ENCODE measurements at places on chromosomes 3 and 15.

GRCh38 chr3:32334675-32335074 is 57.0 kb upstream of the CMTM7 start:
- no peak for DNase-seq

GRCh38 chr3:15120986-15121385 is 22.0 kb upstream of the RBSN start:
- DNase-seq: no peak

- DNase-seq: no peak
These were observed 216.0 kb downstream of the SNRPN start for GRCh38 chr15:25170781-25171110.

DNA sequence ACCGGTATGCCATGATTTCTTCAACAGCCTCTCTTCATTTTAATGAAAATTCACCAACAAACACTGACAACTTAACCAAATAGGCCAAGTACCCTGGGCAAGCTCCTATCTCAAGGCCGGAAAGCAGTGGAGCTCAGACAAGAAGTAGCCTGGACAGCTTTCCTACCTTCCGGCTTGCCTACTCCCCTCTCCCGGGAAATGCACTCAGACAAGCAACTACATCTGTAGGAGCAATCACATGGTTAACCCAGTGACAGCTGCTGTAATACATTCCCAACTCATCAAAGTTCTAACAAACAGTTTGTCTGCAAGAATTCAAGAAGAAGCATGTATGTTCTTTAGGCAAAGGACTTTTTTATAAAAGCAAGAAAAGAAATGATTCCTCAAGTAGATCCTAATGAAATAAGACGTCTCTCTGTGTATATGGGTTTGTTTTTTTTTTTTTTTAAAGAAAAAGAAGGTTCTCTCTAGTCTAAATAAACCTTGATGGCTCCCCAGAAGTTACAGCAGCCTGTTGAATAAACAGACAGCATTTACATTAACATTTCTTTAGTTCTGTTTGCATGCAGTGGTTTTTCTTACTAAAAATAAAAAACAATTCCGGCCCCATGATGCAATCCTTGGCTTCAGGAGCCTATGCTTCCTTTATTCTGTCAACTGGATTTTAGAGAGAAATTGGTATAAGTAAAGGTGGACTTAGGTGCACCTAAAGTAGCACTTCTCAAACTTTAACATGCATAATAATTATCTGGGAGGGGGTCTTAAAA is 278.7 kb downstream of the NEK10 start:
- DNase-seq: no peak

- no peak for DNase-seq
These were observed 65.8 kb downstream of the SCN11A start for GRCh38 chr3:38985981-38986380.

DNA sequence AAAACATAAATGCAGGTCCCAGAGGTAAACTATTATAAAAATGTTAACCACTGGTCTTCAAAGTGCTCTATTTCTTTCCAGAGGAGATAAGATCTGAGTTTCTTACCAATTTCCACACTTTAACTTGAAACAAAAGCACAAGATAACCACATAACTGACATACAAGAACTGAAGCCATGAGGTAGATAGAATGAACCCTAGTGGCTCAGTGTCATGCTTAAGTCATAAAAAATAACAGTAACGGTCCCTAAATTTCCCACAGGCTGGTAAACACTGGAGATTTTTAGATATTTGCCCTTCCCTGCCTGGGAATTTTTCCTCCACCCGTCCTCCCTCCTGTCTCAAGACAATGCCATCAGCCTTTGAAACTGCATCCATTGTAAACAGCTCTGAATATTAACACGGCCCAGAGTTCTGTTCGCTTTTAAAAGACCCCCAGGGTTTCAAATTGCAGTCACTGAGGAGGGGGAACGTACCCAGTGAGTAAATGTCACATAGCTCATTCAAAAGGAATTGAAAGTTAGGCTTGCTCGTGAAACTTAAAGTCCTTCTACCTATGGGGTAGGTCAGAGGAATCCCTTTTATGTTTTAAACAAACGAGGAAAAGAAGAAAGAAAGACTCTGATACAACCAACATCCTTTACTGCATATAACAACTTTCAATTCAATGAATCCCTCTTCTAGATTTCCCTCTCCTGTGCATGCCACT is 5.7 kb downstream of the LRIG1 start:
- DNase-seq: no peak

- no peak for DNase-seq
These were observed 260.5 kb downstream of the SCAPER start for GRCh38 chr15:76644646-76645045.

DNA sequence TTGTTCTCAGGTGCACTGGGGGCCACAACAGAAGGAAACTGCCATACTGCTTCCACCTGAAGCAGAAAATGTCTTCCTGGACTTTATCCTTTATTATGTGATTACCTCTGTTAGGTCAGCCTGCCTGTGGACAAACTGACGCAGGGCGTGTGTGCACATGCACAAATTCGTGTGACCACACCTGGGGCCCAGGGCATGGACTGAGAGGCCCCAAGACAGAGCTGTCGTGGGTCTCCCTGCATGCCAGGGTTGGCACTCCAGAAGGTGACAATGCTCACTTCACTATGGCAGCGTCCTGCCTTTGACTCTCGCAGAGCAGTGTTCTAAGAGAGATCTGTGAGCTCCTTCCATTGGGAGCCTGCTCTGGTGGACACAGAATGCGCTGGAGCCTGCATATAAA is 34.5 kb downstream of the CCDC12 start:
- DNase-seq: no peak

GRCh38 chr3:112364291-112364690 is 31.3 kb downstream of the CD200 start:
- DNase-seq: no peak

- DNase-seq: no peak
These were observed 352.5 kb upstream of the DCBLD2 start for GRCh38 chr3:99253963-99254355.

- DNase-seq: no peak
These were observed 48.5 kb downstream of the PCSK6 start for GRCh38 chr15:101440846-101441590.

GRCh38 chr3:46849045-46849631 is 14.1 kb downstream of the MYL3 start:
- DNase-seq: no peak

DNA sequence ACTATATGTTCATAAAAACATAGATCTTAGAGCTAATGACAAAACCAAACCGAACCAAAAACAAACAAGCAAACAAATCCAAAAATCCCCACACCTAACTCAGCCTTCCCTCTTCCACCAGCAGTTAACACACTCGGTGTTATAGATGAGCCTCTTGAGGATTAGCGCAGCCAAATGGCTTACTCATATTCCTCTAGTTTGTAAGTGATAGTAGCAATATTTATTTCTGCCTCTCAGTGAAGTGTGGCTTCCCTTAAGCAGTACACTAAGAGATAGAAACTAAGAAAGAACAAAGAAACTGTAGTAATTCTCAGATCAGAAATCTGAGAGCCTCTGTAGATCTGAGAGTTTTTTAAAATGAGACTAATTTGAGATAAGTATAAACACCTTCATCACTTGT is 2.4 kb upstream of the NCEH1 start:
- no peak for DNase-seq

- DNase-seq: no peak
These were observed 13.9 kb upstream of the GPR171 start for GRCh38 chr3:151216641-151217607.

GRCh38 chr3:107666853-107667252 is 144.1 kb downstream of the BBX start:
- no peak for DNase-seq

DNA sequence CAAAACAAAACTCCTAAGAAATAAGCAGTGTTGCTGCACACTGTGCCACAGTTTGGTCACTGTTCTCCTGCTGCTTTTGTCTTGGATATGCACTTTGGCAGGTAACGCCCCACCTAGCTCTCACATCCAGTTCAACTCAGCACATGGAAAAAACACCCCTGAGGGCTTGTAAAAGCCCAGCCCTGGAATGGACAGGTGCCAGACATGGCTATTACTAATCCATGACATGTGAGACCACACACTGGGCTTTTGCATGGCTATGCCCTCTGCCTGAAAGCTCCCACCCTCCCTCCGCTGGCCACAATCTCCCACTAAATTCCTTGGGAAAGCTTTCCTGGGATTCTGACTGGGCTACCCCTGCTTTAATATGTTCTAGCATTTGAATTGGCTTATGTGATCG is 24.7 kb upstream of the ZBED2 start:
- DNase-seq: no peak

DNA sequence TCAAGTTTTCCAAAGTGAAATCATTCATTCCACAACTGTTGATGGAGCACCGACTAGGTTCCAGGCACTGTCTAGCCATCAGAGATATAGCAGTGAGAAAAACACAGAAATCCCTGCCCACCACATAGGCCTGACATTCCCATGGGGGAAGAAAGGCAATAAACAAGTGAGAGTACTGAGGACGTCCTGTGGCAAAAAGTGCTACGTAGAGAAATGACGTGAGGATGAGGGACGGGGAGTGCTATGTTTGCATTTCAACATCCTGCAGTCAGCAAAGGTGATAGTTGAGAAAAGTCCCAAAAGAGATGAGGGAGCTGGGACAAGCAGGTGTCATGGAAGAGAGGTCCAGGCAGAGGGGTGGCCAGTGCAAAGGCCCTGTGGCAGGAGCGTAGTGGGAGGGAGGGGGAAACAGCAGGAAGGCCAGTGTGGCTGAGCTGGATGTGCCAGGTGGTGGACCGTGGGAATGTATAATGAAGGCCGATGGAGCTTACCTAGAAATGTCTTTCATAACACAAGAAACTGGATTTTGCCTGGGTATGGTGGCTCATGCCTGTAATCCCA is 10.4 kb upstream of the FURIN start:
- no peak for DNase-seq

DNA sequence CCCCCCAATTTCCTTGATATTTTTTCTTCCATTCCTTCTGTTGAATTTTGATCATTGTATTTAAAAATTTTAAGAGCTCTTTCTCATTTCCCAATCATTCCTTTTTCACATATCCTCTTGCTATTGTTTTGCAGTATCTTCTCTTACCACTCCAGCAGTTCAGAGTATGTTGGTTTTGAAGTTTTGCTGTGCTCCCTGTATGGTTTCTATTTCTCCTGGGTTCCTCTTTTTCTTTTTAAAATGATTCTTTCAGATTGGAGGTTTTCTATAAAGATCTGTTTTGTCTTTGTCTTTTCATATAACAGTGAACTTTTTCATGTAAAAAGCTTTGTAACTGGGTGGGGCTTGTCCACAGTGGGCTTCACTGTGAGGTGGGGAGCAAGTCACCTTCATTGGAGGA is 12.8 kb downstream of the USP3 start:
- no peak for DNase-seq

DNA sequence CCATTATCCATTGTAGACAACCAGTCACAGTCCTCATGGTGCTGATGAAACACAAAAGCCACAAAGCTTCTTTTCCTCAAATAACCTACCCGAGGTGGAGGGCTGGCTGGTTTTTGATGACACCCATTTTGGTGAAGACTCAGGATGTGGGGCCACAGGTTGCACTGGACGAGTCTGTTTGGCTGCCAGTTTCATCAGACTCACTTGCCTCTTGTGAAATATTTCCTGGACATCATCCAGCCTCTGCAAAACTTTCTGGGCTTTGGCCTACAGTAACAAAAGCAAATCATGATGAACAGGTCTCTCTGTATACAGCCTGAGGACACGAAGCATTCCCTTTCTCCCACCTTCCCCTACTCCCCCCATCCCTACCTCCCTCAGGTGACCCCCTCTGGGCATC is 42.2 kb downstream of the B3GNT5 start:
- DNase-seq: no peak

DNA sequence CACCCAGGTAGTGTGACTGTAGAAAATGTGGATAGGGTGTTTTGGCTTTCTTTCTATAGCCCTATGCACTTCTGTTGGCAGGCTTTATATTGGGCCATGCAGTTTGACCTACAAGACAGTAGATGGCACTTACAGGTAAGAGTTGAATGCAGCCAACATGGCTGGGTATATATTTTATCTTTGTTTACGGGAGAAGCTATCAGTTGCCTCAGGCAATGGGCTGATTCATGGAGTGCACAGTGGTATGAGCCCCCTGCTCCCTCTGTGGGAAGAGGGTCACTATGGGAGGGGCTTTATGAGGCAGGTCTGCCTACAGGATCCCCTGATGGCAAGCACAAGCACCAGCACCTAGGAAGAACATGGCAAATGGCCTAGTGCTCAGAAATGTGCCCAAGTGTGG is 301.2 kb upstream of the CDIN1 start:
- no peak for DNase-seq

DNA sequence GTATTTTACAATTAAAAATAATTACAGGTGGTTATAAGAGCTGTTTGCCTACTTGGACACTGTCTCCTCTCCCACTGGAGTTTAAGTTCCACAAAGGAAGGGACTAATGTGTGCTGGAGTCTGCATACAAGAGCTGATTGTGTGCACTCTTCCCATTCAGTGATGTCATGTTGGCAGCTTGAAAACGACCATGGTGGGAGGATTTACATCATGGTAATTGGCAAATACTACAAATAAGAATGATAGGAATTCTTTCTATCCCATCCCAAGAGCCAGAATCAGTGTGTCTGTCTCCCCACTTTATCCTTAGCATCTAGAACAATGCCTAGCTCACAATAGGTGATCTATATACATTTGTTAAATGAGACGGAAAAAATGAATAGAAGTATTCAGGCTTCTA is 14.1 kb downstream of the ITGA11 start:
- no peak for DNase-seq

DNA sequence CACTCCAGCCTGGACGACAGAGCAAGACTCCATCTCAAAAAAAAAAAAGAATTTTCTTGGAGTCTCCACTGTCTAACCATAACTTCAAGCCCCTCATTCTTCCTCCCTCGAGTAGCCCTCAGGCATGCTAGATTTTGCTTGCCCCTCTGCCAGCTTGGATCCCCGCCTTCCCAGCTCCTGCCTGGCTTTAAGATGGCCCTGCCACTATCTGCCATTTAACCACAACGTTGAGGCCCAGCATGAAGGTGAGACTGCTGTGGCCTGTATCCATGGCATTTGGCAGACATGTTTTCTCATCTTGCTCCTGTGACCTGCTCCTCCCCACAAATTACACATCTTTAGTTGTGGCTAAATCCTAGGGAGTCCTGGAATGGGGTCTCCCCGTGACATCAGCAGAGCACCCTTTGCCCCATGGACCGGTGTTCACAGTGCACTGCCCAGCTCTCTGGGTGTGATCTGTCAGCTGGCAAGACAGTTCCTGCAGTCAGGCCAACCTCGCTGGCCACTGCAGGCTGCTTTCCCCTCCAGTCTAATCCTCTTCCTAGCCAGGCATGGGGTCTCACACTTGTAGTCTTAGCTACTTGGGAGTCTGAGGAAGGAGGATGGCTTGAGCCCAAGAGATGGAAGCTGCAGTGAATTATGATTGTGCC is 10.4 kb downstream of the VPS18 start:
- DNase-seq: no peak

DNA sequence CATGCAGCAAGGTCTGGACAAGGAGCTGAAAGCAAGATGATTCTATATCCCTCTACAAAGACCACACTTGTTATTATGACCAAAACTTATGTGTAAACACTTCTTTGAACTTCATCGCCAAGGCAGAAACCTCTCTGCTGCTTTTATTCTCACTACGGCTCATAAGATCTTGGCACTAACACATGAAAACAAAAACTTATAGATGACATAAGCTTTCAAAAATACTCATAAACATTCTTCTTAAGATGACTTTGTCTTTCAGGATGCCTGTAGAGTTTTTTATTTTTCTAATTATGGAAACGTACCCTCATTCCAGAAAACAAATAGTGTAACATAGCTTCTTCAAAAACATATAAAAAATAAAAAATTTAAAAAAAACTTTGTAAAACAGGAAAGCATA is 12.5 kb upstream of the C15orf61 start:
- no peak for DNase-seq

Data from stimulated activated CD8-positive, alpha-beta memory T cell treated with anti-CD3 and anti-CD28 coated beads, Interleukin-4, amount 100 ng/mL, for 24 hours (primary cell).